Natural killer cell (primary cell): ENCODE measurements at places on chromosomes 1 and 21. TPM values are rescaled to one million over a fixed set of nuclear protein-coding genes. Genes with fewer than 3 reads are reported as not detected.

The FOXO6 gene
- total RNA-seq: 1.7 TPM

The BSND gene
- total RNA-seq: not detected

The KCNT2 gene
- not detected for total RNA-seq

The PLCH2 gene
- total RNA-seq: 116 TPM

GRCh38 chr1:93669369-93669768 is 12.3 kb downstream of the BCAR3 start:
- no peak overlapping the region for H3K27ac ChIP-seq
- no peak for DNase-seq
- H3K27me3 ChIP-seq: no peaks in the 10 kb centered on the region
- H3K36me3 ChIP-seq: no peaks in the 10 kb centered on the region
- H3K4me3 ChIP-seq: no peak overlapping the region
- no peaks in the 10 kb centered on the region for H3K4me1 ChIP-seq

GRCh38 chr1:43292679-43293078 is 7.3 kb upstream of the C1orf210 start:
- no peak for DNase-seq
- no peak overlapping the region for H3K27ac ChIP-seq
- no peaks in the 10 kb centered on the region for H3K36me3 ChIP-seq
- H3K27me3 ChIP-seq: no peaks in the 10 kb centered on the region
- H3K4me1 ChIP-seq: no peaks in the 10 kb centered on the region

DNA sequence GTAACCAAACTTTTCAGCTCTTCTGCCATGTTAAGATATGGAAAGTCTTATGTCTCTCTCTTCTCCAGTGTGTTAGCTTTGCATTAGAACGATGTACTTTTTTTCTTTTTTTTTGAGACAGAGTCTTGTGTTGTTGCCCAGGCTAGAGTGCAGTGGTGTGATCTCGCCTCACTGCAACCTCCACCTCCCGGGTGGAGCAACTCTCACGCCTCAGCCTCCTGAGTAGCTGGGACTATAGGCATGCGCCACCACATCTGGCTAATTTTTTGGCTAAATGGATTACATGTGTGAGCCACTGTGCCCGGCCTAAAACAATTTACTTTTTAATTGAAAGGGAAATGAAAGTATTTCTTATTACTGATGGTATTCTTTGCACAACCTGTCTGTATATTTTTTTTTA is 35.8 kb downstream of the SPEN start:
- H3K4me1 ChIP-seq: peaks cover 22% of the 10 kb centered on the region
- no peaks in the 10 kb centered on the region for H3K27me3 ChIP-seq
- H3K36me3 ChIP-seq: peaks cover 1% of the 10 kb centered on the region
- H3K4me3 ChIP-seq: no peak overlapping the region

DNA sequence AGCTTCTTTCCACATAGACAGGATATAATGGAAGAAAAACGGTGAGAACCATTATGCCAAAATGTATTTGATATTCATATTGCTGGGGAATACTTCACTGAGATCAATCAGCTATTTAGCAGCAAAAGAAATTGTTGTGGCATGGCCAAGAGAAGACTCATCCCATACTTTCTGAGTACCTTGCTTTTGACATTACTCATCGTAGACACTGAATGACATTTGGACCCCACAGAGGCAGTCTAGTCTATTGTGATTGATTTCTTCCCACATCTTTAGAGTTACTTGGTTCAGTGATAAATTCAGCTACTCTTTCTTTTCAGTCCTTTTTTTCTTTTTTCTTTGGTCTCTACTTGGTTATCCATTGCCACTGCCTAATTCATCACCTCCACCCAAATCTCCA is 22.1 kb downstream of the ATP1B1 start:
- H3K27ac ChIP-seq: no peak overlapping the region
- no peak for DNase-seq
- H3K27me3 ChIP-seq: no peaks in the 10 kb centered on the region
- H3K4me3 ChIP-seq: no peak overlapping the region
- H3K4me1 ChIP-seq: peaks cover 3% of the 10 kb centered on the region

DNA sequence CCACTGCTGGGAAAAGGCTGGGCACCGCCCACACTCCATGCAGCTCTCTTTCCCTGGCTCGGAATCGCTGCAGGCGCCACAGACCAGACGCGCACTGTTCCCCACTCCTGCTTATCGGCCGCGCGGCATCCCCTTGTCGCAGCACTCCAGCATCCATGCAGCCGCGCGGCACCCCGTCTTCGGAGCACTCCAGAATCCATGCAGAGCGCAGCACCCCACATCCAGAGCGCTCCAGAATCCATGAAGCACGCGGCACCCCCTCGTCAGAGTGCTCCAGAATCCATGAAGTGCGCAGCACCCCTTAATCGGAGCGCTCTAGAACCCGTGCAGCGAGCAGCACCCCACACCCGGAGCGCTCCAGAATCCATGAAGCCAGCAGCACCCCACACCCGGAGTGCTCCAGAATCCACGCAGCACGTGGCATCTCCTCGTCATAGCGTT is 9.5 kb downstream of the TFF3 start:
- no peak for DNase-seq
- H3K27ac ChIP-seq: no peak overlapping the region
- H3K36me3 ChIP-seq: no peaks in the 10 kb centered on the region
- peaks cover 13% of the 10 kb centered on the region for H3K4me1 ChIP-seq

- no peaks in the 10 kb centered on the region for H3K27me3 ChIP-seq
- DNase-seq: no peak
- H3K4me1 ChIP-seq: no peaks in the 10 kb centered on the region
- H3K27ac ChIP-seq: no peak overlapping the region
- no peaks in the 10 kb centered on the region for H3K36me3 ChIP-seq
- no peak overlapping the region for H3K4me3 ChIP-seq
These were observed 80.1 kb upstream of the KCNK2 start for GRCh38 chr1:215002471-215002870.

DNA sequence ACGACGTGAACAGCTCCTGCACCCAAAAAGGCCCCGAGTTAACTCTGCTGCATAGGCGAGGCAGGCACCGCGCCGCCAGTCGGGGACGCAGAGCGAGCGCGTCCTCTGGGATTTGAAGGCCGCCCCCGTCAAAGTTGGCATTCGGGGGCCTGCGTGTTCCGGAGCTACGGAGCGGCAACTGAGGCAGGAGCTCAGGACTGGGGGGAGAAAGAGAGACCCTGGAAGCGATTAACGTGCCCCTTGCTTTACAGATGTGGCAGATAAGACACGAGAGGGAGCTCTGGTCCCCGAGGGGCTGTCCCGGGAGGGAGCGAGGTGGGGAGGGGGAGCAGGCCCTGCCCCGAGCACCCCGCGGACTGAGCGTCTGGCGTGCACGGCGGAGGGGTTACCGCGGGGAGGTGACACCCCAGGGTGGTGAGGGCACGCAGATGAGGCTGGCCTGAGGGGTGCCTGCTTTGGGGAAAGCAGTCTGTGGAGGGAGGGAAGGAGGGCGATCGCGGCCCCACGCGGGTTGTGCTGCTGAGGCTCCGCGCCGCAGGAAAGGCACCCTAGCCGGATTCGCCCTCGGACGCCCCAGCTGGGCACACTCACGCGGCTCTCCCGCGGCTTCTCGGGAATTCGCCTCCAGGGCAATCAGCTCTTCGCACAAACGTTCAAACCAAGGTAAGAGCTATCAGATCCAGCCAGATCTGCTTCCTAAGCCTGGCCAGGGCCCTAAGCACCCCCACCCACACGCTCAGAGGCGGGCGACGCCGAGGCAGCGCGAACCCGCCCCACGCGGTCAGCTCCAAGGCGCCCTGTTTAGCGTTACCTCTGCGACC is 26.5 kb downstream of the ACTA1 start:
- H3K27me3 ChIP-seq: peaks cover 20% of the 10 kb centered on the region

- no peak overlapping the region for H3K27ac ChIP-seq
- DNase-seq: no peak
- H3K27me3 ChIP-seq: no peaks in the 10 kb centered on the region
- no peak overlapping the region for H3K4me3 ChIP-seq
- no peaks in the 10 kb centered on the region for H3K36me3 ChIP-seq
- peaks cover 17% of the 10 kb centered on the region for H3K4me1 ChIP-seq
These were observed 2.2 kb downstream of the TTC3 start for GRCh38 chr21:37075214-37075770.

- no peaks in the 10 kb centered on the region for H3K36me3 ChIP-seq
- H3K27me3 ChIP-seq: no peaks in the 10 kb centered on the region
- no peak overlapping the region for H3K4me3 ChIP-seq
- DNase-seq: no peak
These were observed 64.4 kb downstream of the CDC7 start for GRCh38 chr1:91564888-91565701.

DNA sequence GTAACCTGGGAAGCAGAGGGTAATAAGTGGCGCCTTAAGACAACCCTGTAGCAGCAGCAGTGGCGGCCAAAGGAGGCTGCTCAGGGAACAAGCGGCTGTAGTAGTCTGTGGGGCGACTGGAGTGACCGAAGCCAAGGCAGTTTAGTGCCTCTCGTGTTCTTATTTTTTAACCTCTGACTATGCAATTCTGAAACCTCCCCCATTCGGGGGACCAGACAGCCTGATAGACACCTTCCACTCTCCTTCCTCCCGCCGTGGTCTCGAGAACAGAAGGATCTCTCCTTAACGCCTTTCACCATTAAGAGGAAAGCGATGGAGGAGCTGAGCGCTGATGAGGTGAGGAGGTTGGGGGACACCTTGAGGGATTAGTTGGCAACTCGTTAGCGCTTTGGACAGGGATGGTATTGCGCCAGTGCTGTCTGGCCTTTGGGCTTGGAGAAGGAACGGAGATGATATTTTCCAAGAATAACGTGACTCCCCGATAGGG is 644 bp downstream of the UBE4B start:
- no peaks in the 10 kb centered on the region for H3K27me3 ChIP-seq
- peak overlapping the region; percentile 91 for H3K4me3 ChIP-seq
- H3K4me1 ChIP-seq: peaks cover 11% of the 10 kb centered on the region
- DNase-seq: peak; percentile 19

DNA sequence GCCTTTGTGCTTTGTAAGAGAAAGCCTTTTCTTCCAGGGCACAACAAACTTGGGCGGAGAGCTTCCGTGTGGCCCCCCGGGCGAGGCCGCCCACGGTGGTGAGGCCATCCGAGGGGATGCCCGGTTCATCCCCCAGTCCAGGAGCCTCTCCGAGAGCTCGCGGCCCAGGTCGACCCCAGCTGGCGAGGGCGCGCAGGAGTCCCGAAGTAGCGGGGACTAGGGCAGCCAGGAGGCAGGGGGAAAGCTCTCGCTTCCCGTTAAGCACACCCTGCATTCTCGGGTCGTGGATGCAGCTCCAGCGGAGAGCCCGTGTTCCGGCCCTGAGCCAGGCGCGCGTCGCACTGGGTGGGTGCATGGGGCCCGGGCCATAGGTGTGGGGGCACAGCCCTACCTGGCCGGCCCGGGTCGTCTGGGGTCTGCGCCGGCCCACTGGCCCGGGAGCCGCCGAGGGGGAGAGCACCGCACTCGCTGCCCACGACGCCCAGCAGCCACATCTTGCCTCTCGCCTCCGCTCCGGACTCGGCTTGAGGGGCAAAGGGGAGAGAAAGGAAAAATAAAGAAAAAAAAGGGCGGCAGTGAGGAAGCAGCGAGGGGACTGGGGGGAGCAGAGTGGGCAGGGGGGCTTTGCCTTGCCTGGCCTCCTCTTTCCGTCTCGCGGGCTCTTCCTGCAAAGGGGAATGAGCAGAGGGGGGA is 1.8 kb downstream of the RNF220 start:
- DNase-seq: no peak
- H3K27ac ChIP-seq: no peak overlapping the region
- peaks cover 40% of the 10 kb centered on the region for H3K4me1 ChIP-seq
- no peaks in the 10 kb centered on the region for H3K36me3 ChIP-seq

GRCh38 chr1:193143285-193143684 is 21.5 kb downstream of the CDC73 start:
- H3K27ac ChIP-seq: no peak overlapping the region
- H3K27me3 ChIP-seq: no peaks in the 10 kb centered on the region
- H3K4me1 ChIP-seq: no peaks in the 10 kb centered on the region

GRCh38 chr1:41357451-41358101 is 3.7 kb upstream of the FOXO6 start:
- H3K4me1 ChIP-seq: peaks cover 42% of the 10 kb centered on the region
- peaks cover 10% of the 10 kb centered on the region for H3K27me3 ChIP-seq
- no peak for DNase-seq

- no peak overlapping the region for H3K27ac ChIP-seq
- peaks cover 7% of the 10 kb centered on the region for H3K4me1 ChIP-seq
- H3K36me3 ChIP-seq: no peaks in the 10 kb centered on the region
These were observed 53.9 kb upstream of the PTGFRN start for GRCh38 chr1:116855773-116856201.

DNA sequence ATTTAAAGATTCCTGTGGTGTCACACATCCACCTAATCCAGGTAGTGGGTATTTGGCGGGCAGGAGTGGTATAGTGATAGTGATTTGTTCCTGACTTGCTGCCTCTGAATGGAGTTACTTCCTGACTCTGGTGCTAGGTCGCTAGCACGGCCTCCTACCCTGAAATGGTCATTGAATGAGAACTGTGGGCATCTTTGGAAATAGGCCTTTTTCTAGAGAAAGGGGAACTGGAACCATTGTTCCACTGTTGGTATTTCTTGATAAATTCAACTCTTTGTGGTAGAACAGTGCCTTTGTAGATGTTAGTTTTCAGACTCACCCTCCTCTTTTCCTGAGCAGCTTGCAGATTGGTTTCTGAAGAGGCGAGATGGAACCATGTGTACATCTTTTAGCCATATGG is 1.5 kb downstream of the QSOX1 start:
- peaks cover 20% of the 10 kb centered on the region for H3K4me1 ChIP-seq
- no peaks in the 10 kb centered on the region for H3K36me3 ChIP-seq
- DNase-seq: no peak
- no peak overlapping the region for H3K27ac ChIP-seq
- no peak overlapping the region for H3K4me3 ChIP-seq

GRCh38 chr1:205496661-205497060 is 7.8 kb upstream of the CDK18 start:
- DNase-seq: no peak
- H3K27me3 ChIP-seq: peaks cover 4% of the 10 kb centered on the region
- H3K27ac ChIP-seq: no peak overlapping the region
- H3K36me3 ChIP-seq: no peaks in the 10 kb centered on the region
- H3K4me1 ChIP-seq: peaks cover 8% of the 10 kb centered on the region

GRCh38 chr1:198601936-198602889 is 36.6 kb upstream of the PTPRC start:
- H3K4me3 ChIP-seq: no peak overlapping the region
- H3K36me3 ChIP-seq: no peaks in the 10 kb centered on the region
- DNase-seq: no peak
- H3K27me3 ChIP-seq: no peaks in the 10 kb centered on the region
- peaks cover 17% of the 10 kb centered on the region for H3K4me1 ChIP-seq

DNA sequence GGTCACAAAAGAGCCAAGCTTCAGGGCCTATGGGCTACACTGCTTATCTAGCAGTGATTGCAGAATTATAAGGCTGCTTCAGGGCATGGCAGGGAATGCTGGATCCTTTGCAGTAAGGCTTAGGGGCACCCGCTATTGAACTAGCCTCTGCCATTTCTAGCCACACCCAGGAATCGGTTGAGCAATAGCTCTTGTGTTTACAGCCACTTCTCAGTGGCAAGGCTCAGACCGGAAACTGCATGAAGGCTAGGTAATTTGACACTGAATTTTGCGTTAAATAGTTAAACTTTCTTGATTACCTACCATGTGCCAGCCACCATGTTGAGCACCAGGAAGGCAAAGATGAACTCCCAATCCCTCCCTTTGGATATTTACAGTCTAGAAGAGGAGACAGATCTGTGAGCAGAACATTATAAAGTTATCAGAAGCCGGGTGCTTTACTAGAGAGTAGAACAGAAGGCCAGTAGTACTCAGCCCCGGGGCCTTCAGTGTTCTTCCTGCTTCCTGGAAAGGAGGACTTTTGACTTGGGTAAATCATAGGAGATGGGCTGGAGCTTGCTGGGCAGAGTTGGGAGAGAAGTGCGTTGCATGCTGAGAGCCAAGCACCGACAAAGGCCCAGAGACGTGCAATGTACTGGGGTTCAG is 98.6 kb upstream of the LPGAT1 start:
- DNase-seq: no peak
- H3K4me1 ChIP-seq: peaks cover 19% of the 10 kb centered on the region
- H3K27ac ChIP-seq: no peak overlapping the region
- H3K4me3 ChIP-seq: no peak overlapping the region
- H3K27me3 ChIP-seq: no peaks in the 10 kb centered on the region
